ENCODE measurements at places on chromosomes 2 and 18.
A peak's percentile ranks its signal among the peaks of the same experiment; 100 is the strongest.

GRCh38 chr2:189860161-189860560 lies 75.9 kb downstream of the PMS1 start:
- no peak for DNase-seq

DNA sequence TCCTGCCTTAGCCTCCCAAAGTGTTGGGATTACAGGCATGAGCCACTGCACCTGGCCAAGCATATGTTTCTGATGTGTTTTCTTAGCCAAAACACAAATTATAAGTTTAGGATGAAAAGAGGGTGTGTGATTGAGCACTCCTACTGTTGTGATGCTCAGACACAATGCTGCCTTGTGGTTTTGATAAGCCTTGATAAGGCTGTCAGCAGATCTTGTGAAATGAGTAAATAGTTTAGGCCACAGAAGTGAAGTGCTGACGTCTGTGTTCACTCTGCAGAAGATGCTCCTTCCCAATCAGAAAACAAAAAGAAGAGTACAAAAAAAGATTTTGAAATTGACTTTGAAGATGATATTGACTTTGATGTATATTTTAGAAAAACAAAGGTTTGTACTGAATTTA lies 24.3 kb downstream of the NCAPH start:
- DNase-seq: no peak

GRCh38 chr18:9803698-9804516 lies 81.9 kb upstream of the TXNDC2 start:
- no peak for DNase-seq

DNA sequence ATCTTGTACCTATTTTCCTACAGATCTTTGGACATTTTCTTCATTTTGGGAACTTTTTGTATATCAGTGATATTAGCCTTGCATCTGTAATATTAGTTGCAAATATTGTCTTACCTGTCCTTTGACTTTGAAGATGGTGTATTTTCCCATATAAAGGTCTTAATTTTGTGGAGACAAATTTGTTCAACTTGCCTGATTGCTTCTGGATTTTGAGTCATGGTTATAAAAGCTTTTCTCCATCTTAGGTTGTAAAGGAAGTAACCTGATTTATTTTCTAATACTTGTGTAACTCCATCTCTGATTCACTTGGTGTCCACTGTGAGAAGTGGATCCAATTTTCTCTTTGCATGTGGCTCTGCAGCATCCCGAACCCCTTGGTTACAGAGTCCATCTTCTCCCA lies 97.7 kb upstream of the OTOS start:
- DNase-seq: no peak

GRCh38 chr18:63477968-63478367 lies 1.2 kb downstream of the SERPINB5 start:
- DNase-seq: no peak

DNA sequence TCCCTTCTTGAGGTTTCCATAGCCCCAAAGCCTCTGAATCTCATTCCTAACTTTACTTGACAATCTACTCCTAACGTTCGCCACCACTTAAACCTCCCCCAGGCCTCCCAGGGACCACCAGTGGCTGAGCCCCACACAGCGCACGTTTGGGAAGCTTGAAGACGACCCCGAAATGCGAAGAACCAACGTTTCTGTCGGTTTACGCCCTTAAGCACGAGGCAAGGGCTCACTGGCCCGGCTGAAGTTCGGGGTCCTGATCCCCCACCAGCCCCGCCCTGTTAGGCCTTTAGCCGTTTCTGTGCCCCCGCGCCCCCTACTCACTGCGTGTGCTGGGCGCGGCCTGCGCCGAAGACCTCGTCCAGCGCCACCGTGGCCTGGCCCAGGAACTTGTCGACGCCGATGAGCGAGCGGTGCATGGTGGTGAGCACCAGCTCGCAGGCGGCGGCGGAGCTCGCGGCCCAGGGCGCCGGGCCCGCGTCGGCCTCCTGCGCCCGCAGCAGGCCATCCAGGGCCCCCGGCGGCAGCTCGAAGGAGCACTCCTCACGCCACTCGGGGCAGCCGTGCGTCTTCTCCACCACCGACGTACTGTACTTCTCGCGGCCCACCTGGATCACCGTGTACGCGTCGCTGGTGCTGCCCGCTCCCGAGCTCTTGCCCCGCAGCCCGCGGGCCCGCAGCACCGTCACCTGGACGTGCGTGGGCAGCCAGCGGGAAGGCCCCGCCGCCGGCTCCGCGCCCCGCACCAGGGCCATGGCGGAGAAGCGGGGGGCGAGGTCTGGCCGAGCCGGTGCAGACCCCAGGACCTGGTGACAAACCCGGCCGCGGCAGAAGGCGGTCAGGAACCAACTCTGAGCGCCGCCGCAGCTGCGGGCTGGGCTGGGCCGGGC lies 479 bp downstream of the RAB11FIP5 start:
- peak; percentile 31 for DNase-seq

- no peak for DNase-seq
Measured at GRCh38 chr18:65659912-65660311, 90.9 kb upstream of the CDH7 start.

DNA sequence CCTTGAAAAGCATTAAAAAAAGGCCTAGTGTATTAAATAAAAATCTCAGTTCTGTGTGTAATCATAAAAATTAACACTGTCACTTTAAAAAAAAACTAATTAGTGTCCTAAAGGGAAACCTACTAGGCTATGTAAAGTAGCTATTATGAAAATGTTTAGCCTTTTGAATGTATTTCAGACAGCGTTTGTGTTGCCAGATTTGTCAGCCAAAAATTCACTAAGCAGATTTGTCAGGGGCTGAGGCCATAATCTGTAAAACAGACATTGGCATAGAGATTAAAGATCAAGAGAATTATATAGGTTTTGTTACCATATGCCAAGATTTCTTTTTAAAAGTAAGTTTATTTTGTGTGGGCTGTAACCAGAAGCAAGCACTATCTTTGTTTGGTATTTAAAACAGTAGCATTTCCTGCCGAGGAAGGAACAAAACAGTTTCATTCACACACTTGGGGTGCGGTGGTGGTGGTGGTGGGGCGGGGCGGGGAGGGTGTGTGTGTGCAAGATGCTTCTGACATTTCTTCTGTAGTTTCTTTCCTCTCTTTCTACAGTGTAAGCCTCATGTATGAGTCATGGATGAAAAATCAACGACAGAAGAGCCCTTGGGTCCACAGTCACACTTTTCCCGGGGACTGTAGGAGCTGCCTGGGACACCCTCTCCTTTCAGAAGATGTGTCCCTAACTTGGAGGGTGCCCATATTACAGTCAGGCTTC lies 328.5 kb upstream of the FANCL start:
- no peak for DNase-seq

DNA sequence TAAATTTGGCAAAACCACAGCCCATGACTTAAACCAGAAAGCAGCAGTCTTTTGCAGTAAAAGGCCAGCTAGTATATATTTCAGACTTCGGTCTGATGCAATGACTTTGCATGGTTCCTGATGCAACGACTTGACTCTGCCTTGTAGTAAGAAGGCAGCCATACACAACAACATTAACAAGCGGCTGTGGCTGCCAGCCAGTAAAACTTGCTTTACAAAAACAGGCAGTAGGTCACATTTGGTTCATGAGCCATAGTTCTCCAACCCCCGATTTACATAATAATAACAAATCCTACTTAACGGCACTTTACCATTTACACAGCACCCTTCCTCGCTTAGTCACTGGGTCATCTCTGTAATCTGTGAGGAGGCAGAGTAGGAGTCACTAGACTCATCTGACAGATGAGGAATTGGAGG lies 410.3 kb downstream of the LRATD1 start:
- no peak for DNase-seq

- no peak for DNase-seq
Measured at GRCh38 chr2:166841679-166842078, 46.6 kb upstream of the XIRP2 start.

- no peak for DNase-seq
Measured at GRCh38 chr18:3892152-3892551, 442.2 kb downstream of the TGIF1 start.

- no peak for DNase-seq
Measured at GRCh38 chr2:65070172-65070830, 14.1 kb downstream of the CEP68 start.

DNA sequence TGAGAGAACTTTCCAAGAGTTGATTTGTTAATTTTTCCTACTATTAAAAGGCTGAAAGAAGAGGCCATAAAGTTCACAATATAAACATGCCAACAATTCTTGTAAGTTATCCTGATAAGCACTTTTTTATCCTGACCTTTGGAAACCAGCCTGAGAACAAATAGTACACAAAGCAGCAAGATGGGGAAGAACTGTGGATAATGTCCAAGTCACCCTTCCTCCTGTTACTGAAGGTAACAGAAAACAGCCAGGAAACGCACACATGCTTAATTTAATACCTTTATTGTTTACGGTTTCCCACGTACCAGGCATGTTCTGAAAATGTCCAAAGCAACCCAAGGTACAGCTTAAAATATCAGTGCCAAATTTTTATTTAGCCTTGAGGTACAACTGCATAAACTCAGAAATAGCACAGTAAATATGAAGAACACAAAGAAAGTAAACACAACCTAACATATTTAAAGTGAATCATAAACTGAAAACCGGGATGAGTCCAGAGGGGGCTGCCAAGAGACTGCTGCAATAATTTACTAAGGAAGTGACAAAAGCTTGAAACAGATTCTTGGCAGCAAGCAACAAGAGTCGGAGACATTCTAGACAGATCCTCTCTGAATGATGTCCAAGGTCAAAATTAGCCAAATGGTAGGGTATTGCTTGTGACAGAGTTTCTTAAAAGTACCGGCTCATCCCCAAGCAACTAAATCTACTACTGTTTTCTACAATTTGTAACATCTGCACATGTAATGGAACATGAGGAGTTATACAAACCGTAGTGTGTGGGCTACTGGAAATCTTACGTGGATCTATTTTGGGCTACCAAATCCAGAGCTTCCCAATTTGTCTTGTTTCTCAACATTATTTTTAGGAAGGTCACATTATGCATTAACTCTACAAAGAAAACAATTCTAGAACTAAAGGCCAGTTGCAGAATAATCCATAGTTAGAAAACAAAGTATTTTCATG lies 93.2 kb downstream of the CABYR start:
- DNase-seq: no peak

GRCh38 chr18:67589325-67589724 lies 72.8 kb upstream of the DSEL start:
- DNase-seq: no peak

- DNase-seq: no peak
Measured at GRCh38 chr2:70099270-70099669, 12.0 kb downstream of the PCBP1 start.
